ENCODE measurements at places on chromosomes 3 and 15.

- no peak for DNase-seq
These were observed 95.8 kb downstream of the P3H2 start for GRCh38 chr3:190024912-190025311.

GRCh38 chr3:183914856-183915255 lies 30.2 kb upstream of the PARL start:
- DNase-seq = no peak

DNA sequence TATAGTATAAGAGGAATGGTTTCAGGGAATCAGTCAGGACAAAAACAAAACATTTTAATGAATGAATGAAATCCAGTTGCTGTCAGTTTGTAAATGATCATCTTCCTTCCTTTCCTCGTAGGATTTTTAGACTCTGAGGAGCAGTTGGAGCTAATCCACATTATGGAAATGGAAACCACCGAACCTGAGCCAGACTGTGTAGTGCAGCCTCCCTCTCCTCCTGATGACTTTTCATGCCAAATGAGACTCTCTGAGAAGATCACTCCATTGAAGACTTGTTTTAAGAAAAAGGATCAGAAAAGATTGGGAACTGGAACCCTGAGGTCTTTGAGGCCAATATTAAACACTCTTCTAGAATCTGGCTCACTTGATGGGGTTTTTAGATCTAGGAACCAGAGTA lies 3.1 kb downstream of the TIPARP start:
- no peak for DNase-seq

DNA sequence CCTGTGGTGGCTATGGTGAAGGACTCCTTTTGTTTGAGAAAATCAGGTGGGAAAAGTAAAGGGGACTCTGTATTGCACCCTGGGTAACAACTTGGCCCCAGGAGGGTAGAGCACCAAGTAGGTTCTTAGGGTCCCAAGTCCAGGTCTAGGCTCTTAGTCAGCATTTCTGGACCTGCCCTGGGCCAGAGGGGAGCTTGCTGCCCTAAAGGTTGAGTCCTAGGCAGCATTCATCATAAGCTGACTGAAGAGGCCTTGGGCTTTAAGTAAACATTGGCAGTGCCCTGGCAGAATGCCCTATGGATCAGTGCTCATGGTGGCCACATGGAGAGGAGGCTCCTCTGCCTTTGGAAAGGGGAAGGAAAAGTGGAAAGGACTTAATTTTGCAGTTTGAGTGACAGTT lies 268.5 kb upstream of the CTNNB1 start:
- DNase-seq = no peak

DNA sequence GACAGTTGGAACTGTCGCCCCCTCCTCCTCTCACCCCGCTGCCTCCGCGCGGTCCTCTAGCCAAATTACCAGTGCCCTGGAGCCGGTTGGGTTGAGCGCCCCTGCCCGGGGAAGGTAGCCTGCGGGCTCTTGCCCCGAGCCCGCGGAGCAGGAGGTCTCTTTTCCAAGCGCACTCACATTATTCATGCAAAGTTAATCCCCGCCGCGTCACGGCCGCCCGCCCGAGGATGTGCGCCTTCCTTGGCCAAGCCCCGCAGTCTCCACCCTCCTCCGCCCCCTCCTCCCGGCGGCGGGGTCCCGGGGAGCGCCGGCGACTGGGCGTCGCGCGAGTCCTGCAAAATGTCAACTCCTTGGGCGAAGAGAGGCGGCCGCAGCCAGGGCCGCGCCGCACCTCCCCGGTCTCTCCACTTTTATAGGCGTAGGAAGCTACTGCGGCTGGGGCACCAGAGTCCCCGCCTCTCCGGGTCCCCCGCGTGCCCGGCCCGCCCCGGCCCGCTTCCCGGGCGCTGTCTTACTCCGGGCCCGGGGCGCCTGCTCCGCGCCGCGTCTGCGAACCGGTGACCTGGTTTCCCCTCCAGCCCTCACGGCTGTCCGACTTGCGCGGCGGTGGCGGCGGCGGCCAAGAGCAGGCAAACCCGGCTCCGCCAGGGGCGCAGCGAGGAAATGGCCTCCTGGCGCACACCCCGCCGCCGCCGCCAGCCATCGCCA lies at the start of gene THRB:
THRB (minus strand) TSS at position 233 of the 708 bp plus-strand sequence.
- DNase-seq = no peak

DNA sequence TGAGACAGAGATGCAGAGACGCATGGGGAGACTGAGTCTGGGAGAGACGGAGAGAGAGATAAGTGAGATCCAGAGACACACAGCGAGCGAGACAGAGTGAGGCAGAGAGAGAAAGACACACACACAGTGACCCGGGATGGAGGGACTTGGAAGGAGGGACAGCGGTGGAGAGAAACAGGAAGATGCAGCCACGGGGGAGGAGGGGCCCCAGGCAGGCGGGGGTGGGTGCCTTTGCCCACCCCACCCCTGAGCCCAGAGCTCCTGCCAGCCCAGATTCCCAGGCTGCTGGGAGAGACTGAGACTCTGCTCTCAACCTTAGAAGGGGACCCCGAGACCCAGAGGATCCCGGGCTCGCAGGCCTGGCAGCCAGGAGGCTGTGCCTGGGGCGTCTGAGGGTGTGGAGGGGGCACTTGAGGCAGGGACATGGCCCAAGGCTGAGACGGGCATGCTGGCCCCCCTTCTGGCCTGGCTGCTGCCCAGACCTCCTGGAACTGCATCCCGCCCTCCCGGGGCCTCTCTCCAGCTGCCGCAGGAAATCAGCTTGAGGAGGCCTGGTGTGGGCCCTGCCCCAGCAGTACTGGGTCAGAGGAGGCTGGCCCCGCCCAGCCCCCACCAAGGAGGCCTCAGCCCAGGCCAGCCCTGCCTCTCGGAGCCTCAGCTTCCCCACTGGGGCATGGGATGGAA lies 18.1 kb downstream of the H1-8 start:
- peak; percentile 39 for DNase-seq

DNA sequence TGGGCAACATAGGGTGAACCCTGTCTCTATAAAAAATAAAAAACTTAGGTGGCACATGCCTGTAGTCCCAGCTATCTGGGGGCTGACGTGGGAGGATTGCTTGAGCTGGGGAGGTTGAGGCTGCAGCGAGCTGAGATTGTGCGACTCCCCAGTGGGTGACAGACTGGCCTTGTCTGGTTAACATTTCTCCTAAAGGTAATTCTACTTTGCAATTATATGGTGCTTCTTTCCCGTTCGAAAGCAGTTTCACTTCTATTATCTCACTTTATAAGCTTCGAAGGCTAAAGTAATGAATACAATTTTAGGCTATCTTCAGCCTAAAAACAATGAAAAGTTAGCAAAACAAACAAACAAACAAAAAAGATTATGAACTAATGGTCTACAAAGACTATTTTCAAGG lies 35.3 kb downstream of the COMMD2 start:
- DNase-seq = no peak

DNA sequence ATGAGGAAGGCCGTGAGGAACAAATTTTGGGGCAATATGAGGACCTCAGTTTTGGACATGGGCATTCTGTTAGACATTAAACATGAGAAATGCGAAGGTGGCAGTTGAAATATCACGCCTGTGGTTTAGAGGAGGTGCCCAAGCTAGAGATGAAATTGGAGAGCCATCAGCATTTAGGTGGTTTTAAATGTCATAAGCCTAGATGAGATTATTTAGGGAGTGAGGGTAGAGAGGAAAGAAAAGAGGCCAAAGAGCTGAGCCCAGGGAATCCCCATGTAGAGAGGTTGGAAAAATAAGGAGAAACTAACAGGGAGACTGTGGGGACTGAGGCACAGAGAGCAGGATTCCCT lies 14.9 kb downstream of the RTP1 start:
- no peak for DNase-seq
